ENCODE measurements at places on chromosomes 2 and 18.

DNA sequence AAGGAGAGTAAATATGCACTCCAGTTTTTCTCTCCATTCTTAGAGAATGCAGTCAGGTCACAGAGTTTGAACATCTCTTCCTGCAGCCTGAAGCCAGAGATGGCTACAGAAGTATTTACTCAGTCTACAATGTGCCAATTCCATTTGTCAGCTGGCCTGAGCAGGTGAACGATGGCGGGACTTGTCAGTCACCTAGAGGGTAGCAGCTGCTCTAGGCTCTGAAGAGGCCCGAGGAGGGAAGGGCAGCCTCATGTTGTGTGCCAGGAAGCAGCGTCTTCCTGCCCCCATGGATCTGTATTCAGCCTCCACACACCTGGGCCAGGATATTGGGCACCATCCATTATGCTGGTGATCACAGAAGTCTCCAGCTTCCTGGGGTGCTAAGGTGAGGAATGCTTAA is 316.7 kb upstream of the CHAC2 start:
- no peak for DNase-seq

- DNase-seq: no peak
These were observed 47.4 kb upstream of the DNAJC10 start for GRCh38 chr2:182668671-182669070.

GRCh38 chr2:186695081-186695756 is 1.4 kb downstream of the FAM171B start:
- no peak for DNase-seq

GRCh38 chr2:240340361-240340761 is 95.1 kb upstream of the GPC1 start:
- DNase-seq: no peak

- no peak for DNase-seq
These were observed 24.7 kb upstream of the COLEC12 start for GRCh38 chr18:525036-525797.

DNA sequence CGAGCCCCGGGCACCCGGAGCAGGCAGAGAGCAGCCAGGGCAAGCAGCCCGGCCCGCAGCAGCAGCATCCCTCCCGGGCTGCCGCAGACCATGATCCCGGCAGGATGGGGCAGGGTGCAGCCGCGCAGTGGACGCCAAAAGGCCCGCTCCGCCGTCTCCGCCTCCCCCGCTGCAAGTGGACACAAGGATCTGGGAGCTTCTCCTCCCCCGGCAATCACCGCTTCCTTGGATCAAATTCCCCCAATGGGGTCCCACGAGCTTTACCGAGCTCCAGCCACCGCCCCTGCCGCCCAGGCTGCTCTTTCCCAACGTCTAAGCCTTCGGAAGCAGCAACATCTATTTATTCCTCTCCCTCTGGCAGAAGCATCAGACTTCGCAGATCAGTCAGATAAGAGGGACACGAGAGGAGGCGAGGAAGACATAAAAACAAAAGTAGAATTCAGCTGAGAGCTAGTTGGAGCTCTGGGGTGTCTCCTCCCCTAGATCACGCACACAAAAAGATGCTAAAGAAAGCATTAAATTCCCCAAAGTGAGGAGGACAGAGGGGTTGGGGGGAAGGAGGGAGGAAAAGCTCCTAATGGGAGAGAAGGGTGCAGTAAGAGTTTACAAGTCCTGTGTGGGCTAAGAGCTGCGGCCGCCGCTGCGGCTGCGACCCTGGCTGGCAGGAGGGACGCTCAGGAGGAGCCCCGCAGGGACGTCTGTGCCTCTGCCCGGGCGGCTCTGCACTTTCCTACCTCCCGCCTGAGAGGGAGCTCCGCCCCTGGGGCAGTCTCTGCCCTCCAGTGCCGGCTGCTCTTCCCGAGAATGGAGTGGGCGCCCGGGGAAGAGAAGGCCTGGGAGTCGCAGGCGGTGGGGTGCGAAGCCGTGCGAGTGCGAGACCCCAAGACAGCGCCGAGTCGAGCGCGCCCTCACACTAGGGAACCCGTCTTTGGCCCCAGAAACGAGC is at the start of gene FRZB:
Gene FRZB (minus strand): TSS at position 177 of the 946 bp plus-strand sequence. CDS start 85 bp downstream, at position 92.
- no peak for DNase-seq

GRCh38 chr2:16952805-16953204 is 287.2 kb upstream of the CYRIA start:
- DNase-seq: no peak

DNA sequence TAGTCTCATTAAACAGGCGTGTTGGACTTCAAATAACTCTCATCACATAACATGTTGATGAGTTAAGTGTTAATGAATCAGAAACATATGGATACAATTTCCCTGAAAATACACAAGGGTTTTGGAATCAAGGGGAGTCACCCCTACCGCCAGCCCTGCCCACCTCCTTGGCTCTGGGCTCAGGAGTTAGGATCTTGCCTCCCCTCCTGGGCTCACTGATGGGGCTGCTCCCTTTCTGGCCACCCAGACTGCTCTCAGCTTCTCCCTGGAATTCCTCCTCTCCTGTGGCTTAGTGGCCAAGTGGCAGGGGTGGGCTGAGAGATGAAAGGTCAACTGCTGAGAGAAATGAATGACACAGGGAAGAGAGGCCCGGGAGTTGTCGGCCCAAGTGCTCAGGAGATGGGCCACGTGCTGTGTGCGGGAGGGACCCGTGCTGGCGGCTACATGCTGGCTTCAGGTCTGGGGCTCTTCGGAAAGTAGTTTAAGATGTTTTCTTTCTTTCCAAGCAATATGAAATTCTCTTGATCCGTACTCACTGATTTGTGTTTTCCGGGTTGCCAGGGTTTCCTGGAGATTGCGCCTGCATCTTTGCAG is 55.8 kb upstream of the TNP1 start:
- DNase-seq: no peak

DNA sequence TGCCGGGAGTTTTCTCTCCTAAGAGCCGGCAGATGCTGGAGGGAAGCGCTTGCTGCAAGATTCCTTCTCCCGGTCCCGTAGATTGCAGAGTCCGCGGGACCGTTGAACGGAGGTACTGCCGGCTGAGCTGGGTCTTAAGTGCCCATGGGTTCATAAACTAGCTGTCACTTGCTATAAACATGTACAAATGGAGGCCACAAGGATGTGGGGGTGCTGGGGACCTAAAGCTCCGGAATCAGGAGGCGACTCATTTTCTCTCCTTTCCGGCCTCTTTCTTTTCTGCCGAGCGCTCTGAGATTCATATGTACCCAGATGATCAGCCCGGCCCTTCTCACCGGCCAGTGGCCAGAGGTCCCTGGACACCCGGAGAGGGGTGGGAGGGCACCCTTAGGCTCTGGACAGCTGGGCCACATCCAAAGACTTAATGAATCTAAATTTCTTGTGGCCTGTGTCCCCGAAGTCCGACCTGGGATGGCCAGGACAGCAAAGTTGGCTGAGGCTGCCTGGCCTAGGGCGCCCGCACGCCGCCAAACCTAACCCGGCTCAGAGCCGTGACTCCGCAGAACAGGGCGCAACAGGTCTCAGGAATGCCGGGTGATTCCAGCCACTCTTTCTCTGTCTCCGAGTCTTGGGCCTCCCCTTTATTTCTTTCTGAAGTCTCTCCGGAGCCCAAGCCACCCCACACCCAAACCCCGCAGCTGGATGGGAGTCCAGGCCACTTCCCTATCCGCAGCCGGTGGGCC is 2.4 kb upstream of the PAX3 start:
- DNase-seq: no peak

- no peak for DNase-seq
These were observed 45.6 kb upstream of the GREB1L start for GRCh38 chr18:21196426-21196825.

- peak; percentile 69 for DNase-seq
These were observed 158.9 kb downstream of the CCDC148 start for GRCh38 chr2:158297606-158298005.

DNA sequence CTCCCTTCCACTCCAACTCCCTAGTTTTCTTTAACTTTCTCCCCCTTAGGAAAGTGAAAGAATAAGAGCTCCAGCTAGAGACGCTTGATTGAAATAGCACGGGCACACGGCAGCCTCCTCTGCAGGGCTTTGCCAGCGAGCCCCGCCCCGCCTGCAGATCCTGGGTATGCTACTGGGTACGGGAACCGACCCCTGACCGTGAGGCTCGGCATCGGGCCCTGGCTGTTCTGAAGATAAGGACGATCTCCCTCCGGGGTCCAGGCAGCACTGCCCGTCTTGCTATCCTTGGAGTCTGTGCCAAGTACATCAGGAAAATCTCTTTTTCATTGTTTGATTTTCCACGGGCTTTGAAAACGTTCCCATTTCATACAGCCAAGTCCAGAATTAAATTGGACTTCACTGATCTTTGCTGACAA is 284.5 kb downstream of the MTX2 start:
- no peak for DNase-seq

- no peak for DNase-seq
These were observed 73.5 kb downstream of the FIGN start for GRCh38 chr2:163662141-163662780.

DNA sequence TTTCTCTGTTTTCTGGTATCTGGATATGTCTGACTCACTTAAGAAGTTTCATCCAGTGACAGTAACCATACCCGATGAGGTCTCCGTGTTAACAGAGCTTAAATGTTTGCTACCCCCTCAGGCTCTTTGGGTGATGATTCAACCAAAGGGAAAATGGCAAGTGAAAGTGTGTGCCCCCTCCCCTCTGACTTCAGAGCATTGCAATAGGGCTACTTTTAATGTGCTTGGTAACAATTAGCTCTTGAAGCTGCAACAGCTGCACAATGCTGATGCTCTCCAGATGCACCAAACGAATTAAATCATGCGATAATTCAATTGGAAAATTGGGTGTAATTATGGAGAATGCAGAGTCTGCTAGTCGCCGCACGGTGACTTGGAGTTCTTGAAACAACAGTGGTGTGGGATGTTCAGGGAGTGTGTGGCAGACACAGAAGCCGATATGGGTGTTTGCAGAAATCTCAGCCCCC is 270.7 kb downstream of the ALK start:
- no peak for DNase-seq

DNA sequence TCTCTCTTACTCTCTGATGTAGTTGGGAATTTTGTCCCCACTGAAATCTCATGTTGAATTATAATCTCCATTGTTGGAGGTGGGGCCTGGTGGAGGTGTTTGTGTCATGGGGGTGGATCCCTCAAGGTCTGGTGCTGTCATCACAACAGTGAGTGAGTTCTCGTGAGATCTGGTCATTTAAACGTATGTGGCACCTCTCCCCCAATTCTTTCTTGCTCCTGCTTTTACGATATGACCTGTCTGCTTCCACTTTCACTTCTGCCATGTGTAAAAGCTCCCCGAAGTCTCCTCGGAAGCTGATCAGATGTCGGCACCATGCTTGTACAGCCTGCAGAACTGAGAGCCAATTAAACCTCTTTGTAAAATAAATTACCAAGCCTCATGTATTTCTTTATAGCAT is 337.8 kb upstream of the CDH2 start:
- no peak for DNase-seq

DNA sequence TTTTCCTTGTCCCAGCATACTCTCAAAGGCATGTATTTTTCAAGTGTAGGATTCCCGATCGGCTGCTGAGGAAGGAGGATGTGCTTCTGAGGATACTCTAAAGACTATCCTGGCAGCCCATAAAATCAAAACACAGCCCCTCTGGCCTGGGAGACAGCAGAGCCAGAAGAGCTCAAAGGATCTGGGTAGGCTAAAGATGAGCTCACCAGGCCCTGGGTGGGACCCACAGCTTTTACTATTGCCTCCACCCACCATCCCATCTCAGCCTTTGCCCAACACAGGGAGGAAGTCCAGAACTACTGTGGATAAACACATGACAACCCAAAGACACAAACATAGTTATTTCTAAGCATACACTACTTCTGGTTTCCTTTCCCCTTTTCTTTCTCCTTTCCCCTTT is 79.1 kb upstream of the ZFP36L2 start:
- DNase-seq: peak; percentile 98

DNA sequence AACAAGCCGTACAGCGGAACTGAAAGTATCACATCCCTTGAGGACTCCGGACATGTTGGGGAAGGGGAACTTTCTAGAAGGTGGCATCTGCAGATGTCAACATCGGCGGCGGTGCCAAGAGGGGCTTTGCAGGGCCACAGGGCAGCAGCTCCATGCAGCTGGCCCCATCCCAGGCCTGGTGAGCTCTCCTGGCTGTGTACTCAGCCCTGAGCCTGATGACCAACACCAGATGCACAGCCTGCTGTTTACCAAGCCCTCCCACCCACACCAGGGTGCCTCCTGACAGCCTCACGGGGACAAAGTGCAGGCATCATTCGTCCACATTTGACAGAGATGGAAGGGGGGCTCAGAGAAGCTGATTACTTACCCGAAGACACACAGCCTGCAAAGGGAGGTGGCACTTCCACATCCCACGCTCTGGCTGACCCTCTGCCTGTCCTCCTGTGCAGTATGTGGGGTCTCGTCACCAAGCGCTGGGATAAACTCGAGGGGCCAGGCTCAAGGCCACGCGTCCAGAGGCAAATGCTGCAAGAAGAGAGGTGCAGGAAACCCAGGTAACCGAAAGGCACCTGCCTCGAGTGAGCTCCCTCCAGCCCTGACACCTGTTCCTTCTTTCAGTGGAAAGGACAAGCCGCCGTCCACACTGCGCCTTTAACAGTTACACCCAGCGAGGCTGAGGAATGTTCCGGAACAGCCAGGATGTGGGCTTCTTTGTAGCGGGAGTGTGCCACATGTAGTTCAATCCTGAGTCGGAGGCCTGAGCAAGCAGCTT is 69.0 kb upstream of the ASAP2 start:
- DNase-seq: peak; percentile 35

Measured in inflammatory macrophage treated with lipopolysaccharide for 1 hour (primary cell).